ENCODE measurements at places on chromosomes 5 and 9.

GRCh38 chr5:98103807-98104206 is 669.7 kb upstream of the RGMB start:
- no peak for DNase-seq

- no peak for DNase-seq
These were observed 21.2 kb downstream of the NSUN2 start for GRCh38 chr5:6611334-6612256.

GRCh38 chr5:54254482-54255198 is 55.7 kb downstream of the ARL15 start:
- no peak for DNase-seq

GRCh38 chr9:80492221-80492620 is 920.5 kb downstream of the TLE4 start:
- DNase-seq = no peak

- no peak for DNase-seq
These were observed 271.0 kb downstream of the PRR16 start for GRCh38 chr5:120735076-120735475.

DNA sequence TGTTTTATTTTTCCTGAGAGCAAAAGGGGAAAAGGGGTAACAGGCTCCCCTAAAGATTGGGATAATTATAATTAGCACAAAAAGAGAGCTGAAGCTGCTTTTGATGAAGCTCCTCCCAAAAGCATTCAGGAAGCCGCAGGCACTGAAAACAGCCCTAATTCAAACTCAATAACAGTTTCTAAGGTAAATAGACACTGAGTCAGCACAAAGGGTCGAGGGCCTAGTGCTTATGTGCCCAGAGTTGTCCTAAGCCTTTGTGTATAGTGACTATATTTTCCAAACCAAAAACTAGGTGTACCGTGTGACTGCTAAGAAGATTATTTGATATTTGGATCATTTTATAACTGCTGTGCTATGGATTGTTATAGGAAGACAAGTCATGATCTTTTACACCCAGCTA is 67.7 kb downstream of the HMHB1 start:
- no peak for DNase-seq

- no peak for DNase-seq
These were observed 42.7 kb downstream of the TENT4A start for GRCh38 chr5:6755941-6756340.

- DNase-seq = no peak
These were observed 68.5 kb upstream of the MYO10 start for GRCh38 chr5:17004441-17005106.

- no peak for DNase-seq
These were observed 46.8 kb downstream of the FREM1 start for GRCh38 chr9:14863402-14863801.

GRCh38 chr9:79208791-79209396 is 362.9 kb upstream of the TLE4 start:
- DNase-seq = no peak

- peak; percentile 35 for DNase-seq
These were observed 420 bp downstream of the BOD1 start for GRCh38 chr5:173615884-173616576.

GRCh38 chr5:127170918-127171600 is 97.8 kb upstream of the C5orf63 start:
- no peak for DNase-seq

GRCh38 chr5:16931334-16932110 is 4.6 kb downstream of the MYO10 start:
- DNase-seq = no peak

GRCh38 chr5:54821445-54822323 is 163.7 kb downstream of the ESM1 start:
- no peak for DNase-seq

- no peak for DNase-seq
These were observed 123.7 kb upstream of the ANKH start for GRCh38 chr5:14995229-14995628.

DNA sequence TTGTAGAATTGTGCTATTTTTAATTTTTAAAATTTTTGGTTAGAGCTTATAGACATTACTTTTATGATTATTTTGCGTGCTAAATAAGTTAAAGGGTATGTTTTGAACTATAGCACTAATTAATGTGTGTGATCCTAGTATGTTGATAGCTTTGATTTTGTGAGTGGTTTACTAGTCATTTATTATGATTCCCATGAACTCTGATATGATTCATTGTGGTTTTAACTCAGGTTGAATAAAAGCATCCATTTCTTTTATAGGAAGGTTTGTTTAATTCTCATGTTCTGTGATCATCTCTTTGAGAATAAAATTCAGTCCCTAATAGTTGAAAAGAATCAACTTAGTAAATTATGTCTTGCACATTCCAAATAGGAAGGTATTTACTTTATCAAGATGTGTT is 22.5 kb downstream of the C5orf22 start:
- DNase-seq = no peak

- no peak for DNase-seq
These were observed 132.8 kb downstream of the CPLANE1 start for GRCh38 chr5:37116359-37116758.

DNA sequence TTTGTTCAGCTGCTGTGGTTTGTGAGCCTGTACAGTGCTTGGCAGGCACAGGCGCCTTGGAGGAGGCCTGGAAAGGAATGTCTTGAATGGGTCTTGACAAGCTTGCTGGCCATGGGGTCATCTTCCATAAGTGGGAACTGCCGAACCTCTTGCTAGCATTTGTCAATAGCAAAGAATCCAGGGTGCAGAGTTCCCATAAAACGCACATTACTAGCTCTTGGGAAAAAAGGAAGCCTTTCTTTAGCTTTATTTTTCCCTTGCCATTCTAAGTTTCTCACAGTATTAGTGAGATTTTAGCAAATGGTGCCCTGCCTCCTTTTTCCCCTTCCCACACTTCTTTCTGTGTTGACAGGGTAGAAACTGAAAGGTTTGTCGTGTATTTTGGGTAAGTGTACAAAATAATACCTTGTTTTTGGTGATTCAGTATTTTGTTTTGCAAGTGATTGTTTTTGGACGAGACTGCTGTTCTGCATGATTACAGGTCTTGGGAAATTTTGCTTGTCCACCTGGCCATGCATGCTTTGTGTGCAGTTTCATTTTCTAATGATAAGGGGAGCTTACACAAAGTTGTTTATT is 82.0 kb downstream of the ADGRV1 start:
- no peak for DNase-seq

DNA sequence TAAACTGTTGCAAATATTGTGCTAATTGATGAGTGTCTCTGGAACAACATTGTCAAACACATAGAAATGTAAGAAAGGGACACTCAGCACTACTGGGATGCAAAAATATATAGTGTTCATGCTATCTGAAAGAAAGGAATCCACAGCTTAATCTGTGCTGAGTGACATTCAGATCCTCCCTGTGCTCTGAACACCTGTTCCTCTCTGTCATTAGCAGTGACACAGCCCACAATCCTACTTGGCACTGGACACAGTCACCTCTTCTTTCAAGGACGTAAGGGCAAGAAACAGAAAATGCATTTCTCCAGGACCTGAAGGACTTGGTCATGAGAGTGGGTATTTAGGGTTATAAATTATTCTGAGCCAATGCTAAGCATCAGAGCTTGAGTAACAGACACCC is 121.4 kb upstream of the SV2C start:
- DNase-seq = no peak

DNA sequence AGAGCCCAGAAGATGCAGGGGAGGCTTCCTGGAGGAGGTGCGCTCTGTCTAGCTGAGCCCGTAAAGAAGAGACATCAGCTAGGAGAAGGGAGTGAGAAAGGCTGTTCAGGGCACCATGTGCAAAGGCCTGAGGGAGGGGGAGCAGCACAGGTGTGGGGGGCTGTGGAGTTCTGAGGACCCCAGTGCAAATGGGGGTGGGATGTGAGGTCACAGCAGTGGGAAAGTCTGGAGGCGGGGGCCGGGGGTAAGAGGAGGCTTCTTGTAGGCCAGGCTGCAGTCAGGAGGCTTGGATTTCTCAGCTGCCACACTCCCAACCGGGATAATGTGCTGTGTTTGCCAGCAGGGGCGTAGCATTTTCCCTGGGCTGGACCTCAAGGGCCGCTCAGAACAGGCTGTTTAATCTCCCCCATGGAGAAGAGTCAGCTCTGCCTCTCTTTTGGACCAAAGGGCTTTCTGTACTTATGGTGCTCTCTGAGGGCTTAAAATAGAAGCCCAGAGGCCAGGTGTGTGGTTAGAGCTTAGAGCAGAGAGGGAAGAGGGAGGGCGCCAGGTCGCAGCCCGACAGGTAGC is 5.7 kb downstream of the NEURL1B start:
- no peak for DNase-seq

DNA sequence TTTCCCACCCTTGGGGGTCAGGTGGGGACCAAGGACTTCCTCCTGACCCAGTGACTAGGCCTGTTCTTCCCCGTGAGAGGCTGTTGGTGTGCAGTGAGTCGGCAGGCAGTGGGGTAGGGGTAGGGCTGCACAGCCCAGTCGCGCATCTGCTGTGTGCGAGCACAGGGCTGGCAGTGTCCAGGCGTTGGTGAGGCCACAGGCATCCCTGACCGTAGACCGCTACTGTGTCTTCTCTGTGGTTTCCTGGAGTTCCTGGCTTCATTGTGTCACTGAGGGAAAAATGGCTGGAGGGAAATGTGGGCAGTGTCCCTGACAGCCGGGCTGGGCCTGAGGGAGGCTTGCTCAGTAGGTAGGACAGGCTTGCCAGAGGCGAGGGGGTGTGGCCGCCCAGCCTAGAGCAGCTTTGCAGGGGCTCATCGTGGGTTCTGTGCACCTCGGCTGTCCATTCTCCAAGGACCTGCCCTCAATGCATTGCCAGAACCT is 95.4 kb downstream of the CACNA1B start:
- DNase-seq = no peak

DNA sequence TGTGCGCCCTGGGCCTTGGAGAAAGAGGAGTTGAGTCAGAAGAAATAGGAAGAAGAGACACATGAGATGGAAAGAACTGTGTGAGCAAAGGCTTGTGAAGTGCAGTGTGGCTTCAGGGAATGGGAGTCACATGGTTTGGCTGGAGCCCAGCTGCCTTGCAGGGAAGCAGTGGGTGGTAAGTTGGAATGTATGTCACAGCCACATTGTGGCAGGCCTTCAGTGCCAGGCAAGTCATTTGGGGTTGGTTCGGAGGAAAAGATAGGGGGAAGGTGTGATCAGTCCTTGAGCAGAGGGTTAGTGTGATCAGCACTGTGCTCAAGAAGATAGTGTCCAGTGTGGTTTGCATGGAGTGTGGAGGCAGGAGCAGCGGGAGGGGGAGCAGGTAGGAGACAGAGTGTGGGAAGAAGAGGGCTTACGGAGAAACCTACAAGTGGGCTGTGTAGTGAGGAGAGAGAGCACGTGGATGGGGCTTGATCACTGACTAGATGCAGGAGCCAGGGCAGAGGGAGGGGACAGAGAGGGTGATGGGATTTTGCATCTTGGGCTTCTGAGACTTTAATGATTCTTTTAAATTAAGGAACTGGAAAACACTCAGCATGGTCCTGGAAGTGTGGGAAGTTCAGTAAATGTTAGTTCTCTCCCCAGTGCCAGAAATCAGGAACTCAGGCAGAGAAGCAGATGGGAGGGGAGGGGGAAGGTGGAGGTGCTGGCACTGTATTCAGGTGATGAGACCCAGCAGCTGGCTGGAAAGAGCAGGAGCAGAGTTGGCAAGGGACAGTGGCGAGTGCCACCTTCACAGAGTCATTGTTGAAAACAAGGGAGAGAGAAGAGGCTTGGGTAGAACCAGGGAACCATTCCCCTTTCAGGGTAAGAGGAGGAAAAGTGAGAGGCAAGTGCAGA is 46.6 kb downstream of the ARHGAP26 start:
- DNase-seq = no peak

GRCh38 chr5:51632027-51632426 is 248.8 kb downstream of the ISL1 start:
- DNase-seq = no peak

GRCh38 chr5:544675-545355 is 20.6 kb upstream of the SLC9A3 start:
- no peak for DNase-seq

GRCh38 chr5:170408226-170408625 is 19.1 kb upstream of the KCNMB1 start:
- no peak for DNase-seq

DNA sequence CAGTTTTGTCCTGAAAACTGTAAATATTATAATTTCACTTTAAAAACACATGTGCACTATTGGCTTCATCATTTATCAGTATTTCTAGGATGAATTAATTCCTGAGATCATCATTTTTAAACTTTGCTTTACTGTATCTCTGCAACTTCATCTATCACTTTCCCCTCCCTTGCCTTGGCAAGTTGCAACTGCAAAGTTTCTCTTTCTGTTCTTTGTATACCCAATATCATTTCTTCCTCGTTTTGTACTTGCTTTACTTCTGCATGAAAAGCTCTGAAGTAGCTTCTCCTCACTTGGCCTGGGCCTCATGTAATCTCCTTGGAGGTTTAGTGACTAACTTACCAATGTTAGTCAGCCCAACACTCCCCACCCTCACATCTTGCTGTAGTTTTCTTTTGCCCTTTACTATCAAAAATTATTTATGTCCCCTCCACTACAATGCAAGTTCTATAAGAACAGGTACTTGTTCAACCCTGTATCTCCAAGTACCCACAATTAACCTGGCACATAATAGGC is 12.8 kb downstream of the C5orf63 start:
- DNase-seq = no peak

DNA sequence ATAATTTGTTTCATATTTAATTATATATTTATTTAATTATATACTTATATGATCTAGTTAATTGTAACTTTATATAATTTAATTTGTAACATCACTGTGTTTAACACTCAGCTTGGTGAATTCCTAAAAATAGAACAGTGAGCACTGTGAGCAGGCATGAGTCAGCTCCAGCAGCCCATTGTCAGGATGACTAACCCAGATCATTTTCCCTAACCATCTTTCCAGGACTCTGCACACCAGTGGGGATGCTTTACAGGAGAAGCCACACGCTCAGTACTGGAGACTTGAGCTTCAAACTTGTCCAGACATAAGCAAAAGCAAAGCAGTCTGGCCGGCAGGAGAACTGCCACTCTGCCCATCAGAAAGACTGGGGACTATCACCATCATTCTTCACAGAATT is 446.2 kb upstream of the TRPC7 start:
- DNase-seq = no peak

DNA sequence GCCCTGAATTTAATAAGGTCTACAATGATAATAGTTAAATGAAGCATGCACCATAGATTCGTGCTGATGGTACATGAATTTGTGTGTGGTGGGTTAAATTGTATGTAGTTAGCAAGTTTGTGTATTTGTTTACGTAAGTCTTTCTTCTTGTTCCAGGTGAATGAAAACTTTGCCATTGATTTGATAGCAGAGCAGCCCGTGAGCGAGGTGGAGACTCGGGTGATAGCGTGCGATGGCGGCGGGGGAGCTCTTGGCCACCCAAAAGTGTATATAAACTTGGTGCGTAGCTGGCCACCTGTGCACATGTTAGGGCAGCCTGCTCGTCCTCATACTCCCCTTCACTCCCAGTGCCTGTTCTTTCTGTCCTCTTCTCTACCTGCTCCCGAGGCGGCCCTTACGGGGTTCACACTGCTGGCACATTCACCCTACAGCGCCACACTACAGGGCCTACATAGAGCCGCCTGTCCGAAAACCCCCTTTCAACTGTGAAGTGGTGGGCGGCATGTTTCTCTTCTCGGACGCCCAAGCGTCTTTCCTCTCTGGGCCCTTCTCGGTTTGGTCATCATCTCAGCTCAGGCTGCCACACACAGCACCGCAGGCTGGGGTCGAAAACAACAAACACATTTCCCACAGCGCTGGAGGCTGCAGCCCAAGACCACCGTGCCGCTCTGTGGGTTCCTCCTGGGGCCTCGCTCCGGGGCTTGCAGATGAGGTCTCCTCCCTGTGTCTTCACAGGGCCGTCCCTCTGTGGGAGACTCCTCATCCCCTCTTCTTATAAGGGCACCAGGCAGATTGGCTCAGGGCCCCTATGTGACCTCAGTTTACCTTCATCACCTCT is 13.2 kb downstream of the NDUFS6 start:
- DNase-seq = no peak
